ENCODE measurements at places on chromosomes 7 and 10.

- no peak for DNase-seq
Measured at GRCh38 chr10:385571-386300, 250.5 kb downstream of the ZMYND11 start.

DNA sequence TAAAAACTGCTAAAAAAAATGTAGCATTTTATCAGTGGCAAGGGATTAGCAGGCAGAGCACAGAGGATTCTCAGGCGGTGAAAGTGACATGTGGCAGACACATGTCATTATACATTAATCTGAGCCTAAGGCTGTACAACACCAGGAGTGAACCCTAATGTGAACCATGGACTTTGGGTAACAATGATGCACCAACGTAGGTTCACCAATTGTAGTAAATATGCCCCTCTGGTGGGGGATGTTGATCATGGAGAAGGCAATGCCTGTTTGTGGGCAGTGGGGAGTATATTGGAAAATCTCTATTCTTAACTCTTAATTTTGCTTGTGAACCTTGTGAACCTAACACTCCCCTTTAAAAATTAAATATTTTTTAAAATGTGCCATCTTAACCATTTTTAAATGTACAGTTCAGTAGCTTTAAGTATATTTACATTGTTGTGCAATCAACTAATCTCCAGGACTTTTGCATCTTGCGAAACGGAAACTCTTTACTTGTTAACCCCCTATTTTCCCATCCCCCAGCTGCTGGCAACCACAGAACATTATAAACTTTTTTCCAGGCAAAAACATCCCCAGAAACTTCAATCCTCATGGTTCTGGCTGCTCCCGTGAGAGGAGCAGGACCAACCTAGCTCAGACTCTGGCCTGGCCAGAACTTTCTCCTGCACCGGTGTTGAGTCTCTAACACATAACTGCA lies 29.9 kb downstream of the LRRC20 start:
- no peak for DNase-seq

DNA sequence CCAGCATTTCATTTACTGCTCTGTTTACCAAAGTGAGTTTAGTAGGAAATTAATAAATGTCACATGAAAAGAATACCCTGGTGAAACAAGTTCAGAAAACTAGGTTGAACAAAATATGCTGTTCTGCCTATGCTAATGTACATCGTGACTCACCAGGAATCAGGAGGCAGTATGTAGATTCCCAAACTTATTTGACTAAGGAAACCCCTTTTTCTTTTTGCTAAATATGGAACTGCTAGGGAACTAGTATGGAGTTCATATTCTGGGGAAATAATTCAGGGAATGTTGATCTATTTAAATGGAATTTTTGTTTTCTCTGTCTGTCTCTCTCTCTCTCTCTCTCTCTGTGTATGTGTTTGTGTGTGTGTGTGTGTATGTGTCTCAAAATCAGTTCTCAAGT lies 49.9 kb upstream of the EXOC4 start:
- no peak for DNase-seq

DNA sequence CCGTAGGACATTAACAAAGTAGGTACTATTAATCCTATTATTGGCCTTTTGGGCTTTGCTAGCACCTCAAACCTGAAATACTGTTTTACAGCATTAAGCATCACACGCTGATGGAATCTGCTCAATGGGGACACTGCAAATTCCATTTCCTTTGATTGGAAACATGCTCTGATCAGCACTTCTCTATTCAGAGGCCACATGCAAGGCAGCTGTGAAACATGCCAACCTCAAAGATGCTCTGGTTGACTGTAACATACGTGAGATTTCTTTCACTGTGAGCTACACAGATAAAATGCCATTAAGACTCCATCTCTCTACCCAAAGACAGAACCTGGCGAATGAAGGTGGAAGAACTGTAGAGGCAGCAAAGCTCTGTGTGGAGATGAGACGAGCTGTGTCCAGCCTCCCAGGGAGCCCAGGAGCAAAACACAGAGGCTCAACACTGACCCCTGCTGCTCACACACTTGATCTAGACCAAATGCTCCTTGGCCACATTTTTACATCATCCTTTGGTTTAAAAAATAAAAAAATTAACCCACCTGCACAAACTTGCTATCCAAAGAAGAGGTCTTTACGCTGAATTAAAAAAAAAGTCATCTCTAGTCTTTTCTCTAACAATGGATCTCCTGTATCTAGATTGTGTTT lies 8.0 kb downstream of the RSU1 start:
- no peak for DNase-seq

DNA sequence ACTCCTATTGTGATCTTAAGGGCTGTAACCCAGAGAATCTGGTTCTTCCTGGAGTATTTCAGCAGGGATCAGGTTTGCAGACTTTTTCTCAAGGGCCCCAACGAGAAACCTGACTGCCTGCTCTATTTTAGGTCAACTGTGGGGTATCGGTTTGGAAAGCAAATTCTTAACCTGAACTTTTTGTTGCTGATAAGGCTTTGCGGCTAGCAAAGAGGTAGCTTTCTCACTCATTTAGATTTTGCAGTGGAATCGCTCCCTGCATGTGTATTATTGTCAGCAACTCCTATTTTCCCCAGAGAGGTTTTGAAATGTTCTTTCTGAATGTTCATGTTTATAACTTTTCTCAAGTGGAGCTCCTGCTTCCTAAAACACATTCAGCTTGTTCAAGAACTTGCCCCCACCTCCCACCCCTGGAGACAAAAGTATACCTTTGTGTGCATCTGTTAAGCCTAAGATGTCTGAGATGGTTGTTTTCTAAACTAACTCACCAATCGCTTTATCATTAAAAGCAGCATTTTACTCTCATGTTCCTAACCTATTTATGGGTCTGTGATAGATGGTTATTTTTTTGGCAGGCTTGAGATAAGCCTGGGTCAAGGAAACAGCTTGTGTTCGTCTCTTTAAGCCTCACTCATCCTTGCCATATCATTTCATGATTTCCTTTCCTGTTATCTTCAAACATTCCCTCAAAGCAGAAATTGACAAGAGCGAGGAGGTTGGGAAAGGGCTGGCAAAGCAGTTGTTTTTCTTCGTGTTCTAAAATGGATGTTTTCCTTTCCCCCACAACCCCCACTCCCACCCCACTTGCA lies 129.8 kb downstream of the BAMBI start:
- DNase-seq, result no peak

GRCh38 chr7:106736508-106737201 lies 75.7 kb upstream of the CCDC71L start:
- no peak for DNase-seq

DNA sequence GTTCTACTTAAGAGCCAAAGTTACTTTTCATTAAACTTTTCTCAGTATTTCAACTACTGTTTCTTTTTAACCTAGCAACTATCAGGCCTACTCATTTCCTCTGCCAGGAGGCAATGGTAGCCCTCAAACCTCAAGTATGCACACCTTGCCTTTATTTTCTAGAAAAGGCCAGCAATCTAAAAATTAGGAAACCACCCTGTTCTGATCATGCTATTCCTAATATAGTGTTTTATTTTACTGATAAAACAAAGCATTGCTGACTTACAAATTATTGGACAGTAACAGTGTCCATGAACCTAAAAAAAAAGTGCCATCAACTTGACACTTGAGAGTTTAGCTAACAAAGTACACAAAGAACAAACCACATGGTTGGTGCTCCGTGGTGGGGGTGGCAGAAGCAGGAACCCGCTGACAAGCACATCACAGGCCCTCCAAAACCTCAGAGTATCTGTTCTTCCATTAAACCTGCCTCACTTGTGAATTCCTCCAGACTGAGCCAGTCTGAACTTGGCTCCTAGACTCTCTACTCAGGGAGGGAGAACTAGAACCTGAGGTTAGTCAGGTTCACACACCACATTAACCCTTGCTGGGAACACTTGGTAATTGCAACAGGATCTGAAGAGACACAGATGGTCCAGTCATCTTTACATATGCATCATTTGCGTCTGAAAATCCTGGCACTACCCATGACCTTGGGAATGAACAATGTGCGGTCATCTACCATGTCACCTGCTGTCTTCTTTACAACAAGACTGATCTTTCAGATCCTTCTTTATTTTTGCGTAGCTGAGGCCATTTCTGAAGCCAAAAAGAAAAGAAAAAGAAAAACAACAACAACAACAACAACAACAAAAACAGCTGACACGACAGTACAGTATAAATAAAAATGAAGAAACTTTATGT lies 31.9 kb downstream of the PIP4K2A start:
- no peak for DNase-seq

DNA sequence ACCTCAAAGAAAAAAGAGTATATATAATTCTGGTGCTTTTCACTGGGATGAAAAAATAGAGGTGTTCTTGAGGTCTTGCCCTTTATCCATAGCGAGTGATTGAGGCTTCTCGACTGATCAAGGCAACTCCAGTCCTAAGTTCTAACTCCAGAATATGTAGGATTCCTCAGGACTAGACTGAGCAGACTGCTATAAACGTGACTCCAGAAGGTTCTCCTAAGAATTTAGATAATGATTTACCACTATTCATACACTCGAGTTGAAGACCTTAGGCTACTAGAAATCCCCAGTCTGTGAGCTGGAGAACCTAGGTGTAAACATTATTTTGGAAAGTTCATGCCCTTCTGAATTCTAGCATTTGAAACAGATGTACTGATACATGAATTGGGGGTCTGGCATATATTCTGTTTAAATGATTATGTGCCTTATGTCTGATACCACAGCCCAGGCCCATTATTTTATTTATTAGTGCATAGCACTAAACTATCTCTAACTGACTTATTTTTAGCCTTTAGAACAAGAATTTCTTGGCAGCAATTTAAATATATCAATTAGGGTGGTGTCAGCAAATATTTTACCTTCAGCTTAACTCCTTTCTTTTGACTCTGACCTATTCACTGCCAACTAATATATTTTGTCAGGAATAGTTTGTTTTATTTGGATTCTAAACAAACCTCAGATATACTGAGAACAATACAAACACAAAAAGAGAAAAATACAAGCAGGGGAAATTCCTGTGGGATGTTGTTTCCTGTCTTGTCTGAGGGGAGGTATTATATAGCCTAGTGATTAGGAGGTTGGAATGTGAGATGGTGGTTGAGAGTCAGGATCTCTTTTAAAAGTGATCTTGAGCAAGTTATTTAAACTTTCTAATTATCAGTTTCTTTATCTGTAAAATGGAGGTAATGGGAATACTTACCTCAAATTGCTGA lies 75.8 kb downstream of the PODXL start:
- DNase-seq, result no peak

DNA sequence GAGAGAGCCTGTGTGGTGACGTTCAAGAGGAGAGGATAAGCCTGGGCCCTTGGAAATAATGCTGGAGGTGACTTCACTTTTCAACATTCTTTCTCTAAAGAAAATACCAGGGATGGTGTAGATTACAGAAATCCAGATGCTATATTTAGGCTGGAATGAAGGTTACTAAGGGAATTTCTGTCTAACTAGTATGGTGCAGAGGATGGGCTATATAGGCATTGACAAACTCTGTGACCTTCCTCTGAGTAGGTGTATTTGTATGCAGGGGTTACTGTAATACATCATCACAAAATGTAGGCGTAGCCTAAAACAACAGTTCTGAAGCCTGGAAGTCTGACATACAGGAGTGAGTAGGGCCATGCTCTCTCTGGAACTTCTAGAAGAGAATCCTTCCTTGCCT lies 155.3 kb upstream of the INHBA start:
- no peak for DNase-seq

GRCh38 chr10:4437791-4438190 lies 388.2 kb upstream of the AKR1E2 start:
- no peak for DNase-seq

- no peak for DNase-seq
Measured at GRCh38 chr7:50509459-50509858, 55.7 kb downstream of the DDC start.

DNA sequence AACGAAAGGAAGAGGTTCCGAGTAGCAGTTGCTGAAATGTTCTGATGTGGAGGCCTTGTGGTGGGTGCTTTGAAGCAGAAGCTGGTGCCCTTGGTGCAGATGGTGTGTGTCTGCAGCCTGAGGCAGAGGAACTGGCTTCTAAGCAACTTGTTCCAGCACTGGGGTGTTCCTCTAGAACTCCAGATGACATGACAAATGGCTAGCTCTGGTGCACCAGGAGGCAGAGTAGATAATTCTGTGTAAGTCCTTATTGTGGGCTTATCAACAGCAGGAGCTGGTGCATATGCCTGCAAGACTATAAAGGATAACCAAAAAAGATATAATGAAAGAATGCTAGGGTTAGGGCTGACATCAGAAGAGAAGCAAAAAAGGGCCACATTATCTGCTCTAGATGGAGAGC lies 76.5 kb downstream of the ARL5B start:
- no peak for DNase-seq

GRCh38 chr7:16078076-16078952 lies 343.0 kb downstream of the CRPPA start:
- peak; percentile 80 for DNase-seq

DNA sequence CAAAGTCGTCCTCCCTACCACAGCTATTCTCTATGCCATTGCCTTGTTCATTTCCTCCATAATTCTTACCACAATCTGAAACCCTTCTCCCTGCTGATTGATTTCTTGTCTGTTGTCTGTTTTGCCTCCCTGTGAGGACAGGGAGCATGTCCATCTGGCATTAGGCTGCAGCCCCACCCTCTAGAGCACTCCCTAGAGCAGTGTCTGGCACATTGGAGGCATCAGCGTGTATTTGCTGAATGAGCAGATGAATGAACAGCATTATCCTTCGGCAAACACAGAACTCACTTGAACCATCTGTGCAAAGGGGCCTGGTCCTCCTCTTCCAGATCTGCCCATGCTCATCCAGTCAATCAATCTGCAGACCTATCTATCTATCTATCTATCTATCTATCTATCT lies 5.1 kb upstream of the DMBT1 start:
- no peak for DNase-seq

DNA sequence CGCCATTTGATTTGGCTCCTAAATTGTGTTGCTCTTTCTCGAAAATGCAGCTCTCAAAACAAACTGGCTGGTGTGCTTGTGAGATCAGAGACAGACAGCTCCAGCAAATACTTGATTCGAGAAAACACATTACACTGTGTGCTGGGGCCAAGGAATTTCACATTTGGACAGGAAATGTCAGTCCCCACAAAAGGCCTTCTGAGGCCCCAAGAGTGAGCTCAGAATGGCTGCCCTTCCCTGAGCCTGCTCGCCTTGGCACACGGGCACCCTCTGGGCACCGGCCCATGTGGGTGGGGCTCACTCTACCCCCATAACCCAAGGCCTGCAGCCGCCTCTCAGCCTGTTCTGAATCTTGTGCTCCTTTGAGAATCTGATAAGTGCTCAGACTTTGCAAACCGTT lies 13.9 kb upstream of the HSPA12A start:
- no peak for DNase-seq

DNA sequence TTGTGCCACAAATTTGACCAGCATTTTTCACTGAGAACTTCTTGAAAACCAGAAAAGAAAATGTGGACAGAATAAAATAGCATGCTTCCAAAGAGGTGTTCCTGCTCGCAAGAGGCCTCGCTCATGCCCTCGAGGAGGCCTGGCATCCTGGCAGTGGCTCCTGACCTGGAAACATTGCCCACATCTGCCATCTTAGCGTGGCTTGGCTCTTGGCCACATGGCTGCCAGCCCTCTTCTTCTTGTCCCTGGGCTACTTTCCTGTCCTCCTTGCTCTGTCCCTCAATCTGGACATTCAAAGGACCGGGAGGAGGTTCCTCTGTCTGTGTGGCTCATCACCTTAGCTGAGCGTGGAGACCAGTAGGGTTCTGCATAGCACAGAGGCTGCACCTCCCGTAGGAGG lies 131.6 kb upstream of the TMEM72 start:
- DNase-seq, result no peak

GRCh38 chr7:23956772-23957576 lies 247.0 kb downstream of the STK31 start:
- DNase-seq, result no peak

- DNase-seq, result peak; percentile 17
Measured at GRCh38 chr7:129188372-129188891, at the start of gene SMO. Gene SMO (plus strand): TSS chr7:129188633. CDS start chr7:129189152, 519 bp downstream.

Measured in NCI-H1092 (cell line).